ENCODE measurements at places on chromosomes 1 and 21. TPM values are rescaled to one million over a fixed set of nuclear protein-coding genes. Genes with fewer than 3 reads are reported as not detected.

Gene WDR47
- total RNA-seq, result 16.0 TPM

Gene F11R
- total RNA-seq, result 8.9 TPM

Gene UBIAD1
- total RNA-seq, result 10.0 TPM

Gene MUTYH
- total RNA-seq, result 22.3 TPM

Gene ARMH1
- 1.3 TPM for total RNA-seq

Gene WDR26
- 97.3 TPM for total RNA-seq

Gene S100A7
- total RNA-seq, result not detected

Gene MCOLN2
- 3.5 TPM for total RNA-seq

Gene DDR2
- total RNA-seq, result 271 TPM

Gene OR2T2
- not detected for total RNA-seq

Gene NTNG1
- 11.6 TPM for total RNA-seq

Gene KRTAP15-1
- total RNA-seq, result not detected

Gene CRP
- total RNA-seq, result not detected

Gene GJC2
- 14.8 TPM for total RNA-seq

Gene SPRR5
- total RNA-seq, result not detected

Gene MROH9
- total RNA-seq, result not detected
